ENCODE measurements at places on chromosomes 6 and 20.
A peak's percentile ranks its signal among the peaks of the same experiment; 100 is the strongest.

- no peaks in the 10 kb centered on the region for H3K4me1 ChIP-seq
- no peak overlapping the region for H3K4me3 ChIP-seq
- H3K36me3 ChIP-seq: no peaks in the 10 kb centered on the region
- no peak overlapping the region for H3K27ac ChIP-seq
- no peak for DNase-seq
Observed at GRCh38 chr6:75113446-75113845, 92.4 kb downstream of the COL12A1 start.

GRCh38 chr6:2998998-2999617 is 586 bp upstream of the NQO2 start:
- no peaks in the 10 kb centered on the region for H3K27me3 ChIP-seq
- H3K4me1 ChIP-seq: peaks cover 22% of the 10 kb centered on the region
- H3K27ac ChIP-seq: peak overlapping the region; percentile 87
- H3K4me3 ChIP-seq: peak overlapping the region; percentile 88
- H3K36me3 ChIP-seq: no peaks in the 10 kb centered on the region
- no peak for DNase-seq

DNA sequence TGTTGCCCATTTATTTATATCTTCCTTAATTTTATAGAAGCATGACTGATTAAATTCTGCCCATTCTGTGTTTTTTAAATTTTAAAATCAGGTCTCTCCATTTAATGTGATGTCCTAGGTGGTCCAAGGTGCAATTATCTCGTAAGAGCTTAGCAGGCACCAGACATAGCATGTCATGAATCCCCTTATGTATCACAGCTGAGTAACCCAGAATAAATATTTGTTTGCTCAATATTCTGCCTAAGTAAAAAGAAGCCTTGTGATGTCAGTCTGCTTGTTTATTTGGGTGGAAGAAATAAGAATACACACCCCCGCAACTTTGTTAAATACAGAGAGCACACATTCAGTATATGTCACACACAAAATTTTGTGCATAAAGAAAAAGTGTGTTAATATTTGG is 211.3 kb downstream of the FARS2 start:
- H3K27ac ChIP-seq: no peak overlapping the region
- peaks cover 6% of the 10 kb centered on the region for H3K36me3 ChIP-seq
- H3K4me3 ChIP-seq: no peak overlapping the region
- no peaks in the 10 kb centered on the region for H3K27me3 ChIP-seq
- DNase-seq: no peak

GRCh38 chr6:31336896-31337496 is 20.0 kb downstream of the HLA-B start:
- H3K4me3 ChIP-seq: no peak overlapping the region
- H3K27ac ChIP-seq: no peak overlapping the region
- peaks cover 7% of the 10 kb centered on the region for H3K4me1 ChIP-seq
- H3K27me3 ChIP-seq: no peaks in the 10 kb centered on the region
- H3K36me3 ChIP-seq: peaks cover 3% of the 10 kb centered on the region

DNA sequence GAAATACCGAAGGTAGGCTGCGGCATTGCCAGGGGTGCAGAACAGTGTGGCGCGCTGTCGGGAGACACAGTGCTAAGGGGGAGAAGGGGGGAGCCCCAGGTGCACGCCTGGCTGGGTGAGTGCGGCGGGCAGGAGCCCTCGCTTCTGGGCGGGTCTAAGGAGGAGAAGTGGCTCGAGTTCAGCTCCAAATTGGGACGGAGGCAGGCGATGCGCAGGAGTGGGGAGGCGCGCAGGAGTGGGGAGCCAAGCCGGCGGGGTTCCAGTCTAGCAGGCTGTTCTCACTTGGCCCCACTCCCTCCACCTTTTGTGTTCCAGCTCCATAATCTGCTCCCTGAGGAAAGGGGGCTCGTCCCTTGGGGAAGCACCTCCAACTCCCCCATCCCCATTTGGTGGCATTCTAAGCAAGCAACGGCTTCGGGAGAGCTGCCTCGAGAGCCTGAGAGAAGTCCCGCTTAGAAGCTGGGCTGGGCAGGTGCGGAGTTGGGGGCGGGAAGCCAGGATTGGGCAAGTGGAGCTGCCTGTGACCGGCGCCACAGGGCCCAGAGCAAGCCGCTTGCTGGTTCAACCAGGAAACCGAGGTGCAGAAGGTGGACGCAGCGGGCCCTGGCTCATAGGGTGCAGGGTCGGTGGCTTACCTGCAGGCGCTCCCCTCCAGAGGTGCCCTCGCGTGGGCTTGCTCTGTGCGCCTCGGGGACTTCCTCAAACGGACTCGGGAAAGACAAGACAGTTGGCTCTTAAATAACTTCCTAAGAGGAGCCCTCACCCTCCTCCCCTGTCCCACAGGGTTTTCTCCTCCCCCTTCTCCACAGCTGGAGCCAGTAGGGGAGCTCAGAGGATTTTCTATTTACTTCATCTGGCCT is at the start of gene F13A1:
TSS of gene F13A1 (minus strand) at position 711 of the 860 bp plus-strand sequence. CDS start 1,998 bp downstream, outside the sequence.
- H3K27ac ChIP-seq: no peak within 1 kb of the TSS
- H3K36me3 ChIP-seq: peaks cover 4% of the 10 kb centered on the region
- no peak within 1 kb of the TSS for H3K4me3 ChIP-seq
- peaks cover 81% of the 10 kb centered on the region for H3K27me3 ChIP-seq

- peaks cover 15% of the 10 kb centered on the region for H3K27me3 ChIP-seq
- no peak overlapping the region for H3K27ac ChIP-seq
- H3K4me1 ChIP-seq: peaks cover 5% of the 10 kb centered on the region
- H3K36me3 ChIP-seq: peaks cover 3% of the 10 kb centered on the region
Observed at GRCh38 chr20:50672400-50673145, 18.8 kb downstream of the RIPOR3 start.

DNA sequence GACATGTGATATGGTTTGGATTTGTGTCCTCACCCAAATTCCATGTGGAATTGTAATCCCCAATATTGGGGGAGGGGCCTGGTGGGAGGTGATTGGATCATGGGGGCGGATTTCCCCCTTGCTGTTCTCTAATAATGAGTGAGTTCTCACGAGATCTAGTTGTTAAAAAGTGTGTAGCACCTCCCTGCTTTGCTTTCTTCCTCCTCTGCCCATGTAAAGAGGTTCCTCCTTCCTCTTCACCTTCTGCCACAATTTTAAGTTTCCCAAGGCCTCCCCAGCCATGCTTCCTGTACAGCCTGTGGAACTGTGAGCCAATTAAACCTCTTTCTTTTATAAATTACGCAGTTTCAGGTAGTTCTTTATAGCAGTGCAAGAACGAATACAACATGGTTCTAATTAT is 2.1 kb upstream of the ZNF451 start:
- DNase-seq: no peak
- H3K36me3 ChIP-seq: no peaks in the 10 kb centered on the region
- H3K27ac ChIP-seq: no peak overlapping the region
- H3K27me3 ChIP-seq: no peaks in the 10 kb centered on the region
- peaks cover 19% of the 10 kb centered on the region for H3K4me1 ChIP-seq

DNA sequence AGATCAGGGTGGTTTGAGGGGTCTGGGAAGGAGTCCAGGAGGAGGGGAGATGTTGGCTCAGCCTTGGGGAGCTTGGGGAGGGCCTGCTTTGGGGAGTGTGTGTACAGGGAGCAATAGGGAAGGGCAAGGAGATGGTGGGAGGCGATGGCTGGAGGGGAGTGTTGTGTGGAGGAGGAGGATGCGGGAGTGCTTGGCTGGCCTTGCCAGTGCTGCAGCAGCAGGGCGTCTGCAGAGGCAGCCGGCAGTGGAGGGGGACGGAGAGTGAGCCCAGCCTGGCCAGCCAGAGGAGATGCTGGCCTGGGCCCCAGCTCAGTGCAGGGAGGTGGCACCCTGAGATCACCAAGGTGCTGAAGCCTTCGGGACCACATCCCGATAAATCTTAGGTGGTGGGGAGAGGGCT is 3.9 kb downstream of the IP6K3 start:
- H3K36me3 ChIP-seq: no peaks in the 10 kb centered on the region
- no peak overlapping the region for H3K4me3 ChIP-seq
- peaks cover 6% of the 10 kb centered on the region for H3K4me1 ChIP-seq
- no peak overlapping the region for H3K27ac ChIP-seq

- no peaks in the 10 kb centered on the region for H3K4me1 ChIP-seq
- H3K4me3 ChIP-seq: no peak overlapping the region
- H3K27me3 ChIP-seq: peaks cover 2% of the 10 kb centered on the region
- H3K36me3 ChIP-seq: peaks cover 2% of the 10 kb centered on the region
Observed at GRCh38 chr20:53978497-53978896, 91.9 kb downstream of the BCAS1 start.

- DNase-seq: no peak
- H3K36me3 ChIP-seq: no peaks in the 10 kb centered on the region
- no peaks in the 10 kb centered on the region for H3K4me1 ChIP-seq
- H3K4me3 ChIP-seq: no peak overlapping the region
- H3K27me3 ChIP-seq: no peaks in the 10 kb centered on the region
Observed at GRCh38 chr6:126919947-126920346, 198.5 kb upstream of the RSPO3 start.

- no peak for DNase-seq
- peaks cover 51% of the 10 kb centered on the region for H3K27me3 ChIP-seq
- H3K4me3 ChIP-seq: peak overlapping the region; percentile 31
- peaks cover 10% of the 10 kb centered on the region for H3K36me3 ChIP-seq
- H3K4me1 ChIP-seq: peaks cover 12% of the 10 kb centered on the region
Observed at GRCh38 chr20:17878069-17878911, 90.3 kb downstream of the SNX5 start.

- H3K27me3 ChIP-seq: no peaks in the 10 kb centered on the region
- H3K4me1 ChIP-seq: peaks cover 10% of the 10 kb centered on the region
- no peak overlapping the region for H3K4me3 ChIP-seq
- H3K27ac ChIP-seq: peak overlapping the region; percentile 32
Observed at GRCh38 chr20:25338112-25339023, 52.3 kb downstream of the ABHD12 start.

- no peak overlapping the region for H3K27ac ChIP-seq
- H3K4me1 ChIP-seq: no peaks in the 10 kb centered on the region
- no peak overlapping the region for H3K4me3 ChIP-seq
- no peak for DNase-seq
- no peaks in the 10 kb centered on the region for H3K36me3 ChIP-seq
Observed at GRCh38 chr20:40655451-40655850, 33.6 kb downstream of the MAFB start.

Measured in T-helper 17 cell (primary cell).